Mesothelial cell of epicardium (in vitro differentiated cells): ENCODE measurements at places on chromosomes 5 and 9.

DNA sequence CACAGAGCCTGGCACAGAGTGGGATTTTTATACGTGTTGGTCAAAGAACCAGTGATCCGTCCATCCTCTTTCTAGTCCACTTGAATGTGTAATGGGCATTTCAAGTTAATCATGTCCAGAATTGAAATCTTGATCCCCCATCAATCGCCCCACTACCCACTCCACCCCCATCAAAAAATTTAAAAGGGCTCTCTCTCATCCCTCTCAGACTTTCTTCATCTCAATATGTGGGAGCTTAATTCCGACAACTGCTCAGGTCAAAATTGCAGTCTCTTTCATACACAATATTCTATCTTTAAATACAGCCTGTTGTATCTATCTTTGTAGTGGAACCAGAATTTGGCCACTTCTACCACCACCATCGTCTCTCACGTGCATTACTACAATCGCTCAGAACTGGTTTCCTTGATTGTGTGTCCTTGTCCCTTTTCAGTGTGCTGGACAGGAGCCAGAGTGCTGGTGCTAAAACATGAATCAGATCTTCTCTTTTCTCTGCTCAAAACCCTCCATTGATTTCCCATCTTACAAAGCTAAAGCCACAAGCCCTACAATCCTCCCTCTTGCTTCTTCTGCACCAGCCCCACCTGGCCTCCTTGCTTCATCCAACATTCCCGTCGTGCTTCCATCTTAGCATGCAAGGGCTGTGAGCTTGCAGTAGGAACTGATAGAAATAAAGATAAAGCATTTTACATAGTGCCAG, 786 bp upstream of the KIF3A start:
- DNase-seq, result no peak

DNA sequence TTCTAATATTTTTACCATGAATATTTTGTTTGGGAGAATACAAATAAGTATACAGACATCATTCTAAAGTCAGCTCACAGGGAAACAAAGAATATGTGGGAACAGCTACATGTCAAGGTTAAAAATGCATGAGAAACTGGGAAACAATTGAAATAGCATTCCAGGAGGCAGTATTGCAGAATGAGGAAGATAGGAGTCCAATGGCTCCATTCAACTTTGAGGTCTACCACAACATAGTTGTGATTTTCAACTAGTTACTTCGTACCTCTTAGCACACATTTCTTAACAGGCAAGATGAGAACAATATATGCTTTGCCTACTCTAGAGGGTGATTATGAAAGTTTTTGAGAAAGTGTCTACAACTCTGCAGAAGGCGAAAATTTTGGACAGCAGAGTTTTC, 35.2 kb upstream of the CAST start:
- DNase-seq, result no peak

- no peak for DNase-seq
Measured at GRCh38 chr5:142618130-142618523, 67.8 kb downstream of the FGF1 start.

DNA sequence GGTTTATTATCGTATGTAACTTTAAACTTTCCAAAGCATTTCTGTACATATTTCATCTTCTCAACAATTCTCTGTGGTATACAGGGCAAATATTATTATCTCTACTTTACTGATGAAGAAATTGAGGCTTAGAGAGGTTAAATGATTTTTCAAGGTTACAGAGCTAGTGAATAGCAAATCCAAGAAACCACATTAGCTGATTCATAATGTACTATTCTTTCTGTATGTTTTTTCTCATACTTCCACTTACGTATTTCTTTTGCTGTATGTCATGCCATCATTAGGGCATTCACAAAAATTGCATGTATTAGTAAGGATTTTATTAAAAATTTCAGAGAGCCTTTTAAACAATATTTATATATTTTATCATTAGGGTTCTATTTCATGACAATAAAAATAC, 372.4 kb upstream of the DMAC1 start:
- DNase-seq, result no peak

GRCh38 chr5:89988129-89988810, 421.3 kb downstream of the CETN3 start:
- DNase-seq, result no peak

- DNase-seq, result no peak
Measured at GRCh38 chr9:107269681-107270080, 13.4 kb upstream of the RAD23B start.

- DNase-seq, result no peak
Measured at GRCh38 chr5:93130624-93131490, 450.2 kb downstream of the NR2F1-AS1 start.

DNA sequence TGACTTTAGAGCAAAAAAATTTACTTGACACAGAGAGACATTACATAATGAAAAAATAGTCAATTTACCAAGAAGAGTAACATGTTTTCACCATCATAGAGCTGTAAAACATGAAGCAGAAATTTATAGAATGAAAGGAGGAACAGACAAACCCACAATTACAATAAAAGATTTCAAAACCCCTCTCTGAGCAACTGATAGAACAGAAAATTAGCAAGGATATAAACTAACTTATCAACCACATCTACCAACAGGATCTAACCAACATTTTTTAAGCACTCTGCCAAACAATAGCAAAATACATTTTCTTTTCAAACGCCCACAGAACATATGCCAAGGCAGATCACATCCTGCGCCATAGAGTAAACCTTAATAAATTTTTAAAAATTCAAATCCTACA, 17.9 kb downstream of the SLCO4C1 start:
- DNase-seq, result no peak

DNA sequence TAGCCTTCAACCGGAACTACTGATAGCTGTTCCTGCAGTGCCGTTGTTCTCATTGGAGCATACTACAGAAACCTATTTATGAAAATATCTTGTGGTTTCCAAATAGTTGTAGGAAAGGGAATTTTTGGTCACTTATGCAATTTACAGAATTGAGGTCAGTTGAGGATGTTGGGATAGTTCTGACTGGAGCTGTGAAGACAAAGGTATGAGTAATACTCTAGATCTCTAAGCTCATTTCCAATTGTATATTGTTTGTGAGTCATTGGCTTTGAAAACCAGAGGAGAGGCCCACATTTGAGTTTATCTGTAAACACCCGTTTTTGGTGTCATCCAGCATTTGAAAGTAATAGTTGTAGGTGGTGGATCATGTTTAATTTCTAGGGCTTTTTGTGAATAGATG, 561.3 kb upstream of the WWC1 start:
- DNase-seq, result no peak

DNA sequence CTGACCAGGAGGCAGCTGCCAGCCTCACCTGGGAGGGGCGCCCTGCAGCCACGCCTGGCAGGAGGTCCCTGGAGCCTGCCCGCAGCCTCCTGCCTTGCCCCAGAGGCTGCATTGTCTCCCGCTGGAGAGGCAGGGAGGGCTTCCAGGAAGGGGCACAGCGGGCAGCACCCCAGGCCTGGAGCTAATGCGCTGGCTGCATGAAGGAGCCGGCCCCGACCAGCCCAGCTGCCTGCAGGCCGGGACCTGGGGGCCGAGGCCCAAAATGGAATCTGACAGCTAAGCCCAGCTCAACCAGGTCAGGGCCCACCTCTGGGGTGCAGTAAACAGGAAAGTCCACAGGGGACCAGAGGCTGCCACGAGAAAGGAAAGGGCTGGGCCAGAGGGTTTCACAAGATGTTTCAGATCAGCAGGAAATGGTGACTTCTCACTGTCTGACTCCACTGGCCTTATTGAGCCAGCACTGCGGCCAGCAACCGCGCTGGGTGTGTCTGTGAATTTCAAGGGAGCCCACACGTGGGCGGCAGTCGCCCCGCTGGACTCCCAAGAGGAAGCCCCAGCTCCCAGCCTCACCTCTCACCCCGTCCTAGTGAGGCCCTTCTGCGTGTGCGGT, 18.6 kb upstream of the NOTCH1 start:
- DNase-seq, result no peak

- DNase-seq, result no peak
Measured at GRCh38 chr5:115573133-115573532, 28.6 kb upstream of the FEM1C start.

GRCh38 chr9:109518621-109519335, 20.7 kb upstream of the PTPN3 start:
- no peak for DNase-seq
